ENCODE measurements at places on chromosomes 7 and 10. TPM values are rescaled to one million over a fixed set of nuclear protein-coding genes. Genes with fewer than 3 reads are reported as not detected.

TMEM176B gene
- 95.3 TPM for total RNA-seq

SRGN gene
- total RNA-seq: 363 TPM

ZNF804B gene
- not detected for total RNA-seq

KNDC1 gene
- 0.50 TPM for total RNA-seq

GPR15LG gene
- total RNA-seq: not detected

METTL27 gene
- total RNA-seq: 4.9 TPM

SLC26A5 gene
- not detected for total RNA-seq

CYP3A4 gene
- total RNA-seq: not detected

SLC29A3 gene
- total RNA-seq: 2.3 TPM

LRRD1 gene
- 0.17 TPM for total RNA-seq

VSTM4 gene
- 4.4 TPM for total RNA-seq

FAM25G gene
- total RNA-seq: not detected

C10orf90 gene
- 0.17 TPM for total RNA-seq

IGFBP1 gene
- total RNA-seq: not detected

SPDYE5 gene
- not detected for total RNA-seq

PTF1A gene
- not detected for total RNA-seq

GRCh38 chr10:68103261-68103878 is 5.9 kb upstream of the MYPN start:
- DNase-seq: no peak

- DNase-seq: no peak
Observed at GRCh38 chr7:55161154-55161687, 142.4 kb downstream of the EGFR start.

DNA sequence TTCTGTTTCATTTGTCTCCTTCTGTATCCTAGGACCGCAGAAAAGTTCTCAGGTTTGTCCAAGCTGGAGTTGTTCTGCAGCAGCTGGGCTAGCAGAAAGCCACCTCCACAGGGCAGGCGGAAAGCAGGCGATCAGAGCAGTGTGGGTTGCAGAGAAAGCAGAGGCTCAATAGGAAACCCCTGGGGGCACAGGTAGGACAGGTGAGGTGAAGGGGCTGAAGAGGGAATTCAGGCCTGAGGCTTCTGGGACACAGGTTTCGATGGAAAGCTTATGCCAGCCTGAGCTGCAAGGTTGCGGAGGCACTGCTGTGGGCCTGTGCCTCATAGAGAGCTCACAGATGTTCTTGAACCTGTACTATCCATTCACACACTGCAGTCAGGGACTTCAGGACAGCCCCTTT is 194.9 kb upstream of the TPK1 start:
- no peak for DNase-seq

- DNase-seq: peak; percentile 70
Observed at GRCh38 chr10:99693933-99694583, 34.7 kb downstream of the ENTPD7 start.

DNA sequence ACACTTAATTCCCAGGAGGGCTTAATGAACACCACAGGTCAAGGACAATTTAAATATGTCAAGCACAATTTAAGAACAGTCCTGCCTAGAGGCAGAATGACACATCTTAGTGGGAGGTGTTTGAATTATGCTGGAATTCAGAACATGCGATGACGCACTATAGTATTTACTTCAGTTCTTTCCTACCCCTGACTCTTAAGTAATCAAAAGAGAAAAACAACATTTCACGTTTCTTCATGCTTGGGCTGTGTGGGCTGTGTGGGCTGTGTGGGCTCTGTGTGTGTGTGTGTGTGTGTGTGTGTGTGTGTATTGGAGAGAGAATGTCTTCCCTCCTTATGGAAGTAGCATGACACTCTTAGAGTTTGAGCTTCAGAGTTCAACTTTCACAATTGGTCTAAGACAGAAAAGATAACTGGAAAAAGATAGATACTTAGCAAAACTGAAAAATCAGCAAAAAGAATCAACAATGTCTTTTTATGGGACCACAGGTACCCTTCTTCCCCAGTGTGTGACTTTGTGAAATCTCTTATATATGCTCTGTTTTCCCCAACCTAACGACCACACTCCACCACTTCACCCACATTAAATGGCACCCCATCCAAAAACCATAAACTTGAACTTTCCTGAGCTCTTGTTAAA is 33.7 kb upstream of the CABCOCO1 start:
- peak; percentile 92 for DNase-seq

GRCh38 chr10:106535304-106535953 is 629.1 kb downstream of the SORCS1 start:
- no peak for DNase-seq

GRCh38 chr7:110676785-110677184 is 414.1 kb upstream of the LRRN3 start:
- DNase-seq: no peak

DNA sequence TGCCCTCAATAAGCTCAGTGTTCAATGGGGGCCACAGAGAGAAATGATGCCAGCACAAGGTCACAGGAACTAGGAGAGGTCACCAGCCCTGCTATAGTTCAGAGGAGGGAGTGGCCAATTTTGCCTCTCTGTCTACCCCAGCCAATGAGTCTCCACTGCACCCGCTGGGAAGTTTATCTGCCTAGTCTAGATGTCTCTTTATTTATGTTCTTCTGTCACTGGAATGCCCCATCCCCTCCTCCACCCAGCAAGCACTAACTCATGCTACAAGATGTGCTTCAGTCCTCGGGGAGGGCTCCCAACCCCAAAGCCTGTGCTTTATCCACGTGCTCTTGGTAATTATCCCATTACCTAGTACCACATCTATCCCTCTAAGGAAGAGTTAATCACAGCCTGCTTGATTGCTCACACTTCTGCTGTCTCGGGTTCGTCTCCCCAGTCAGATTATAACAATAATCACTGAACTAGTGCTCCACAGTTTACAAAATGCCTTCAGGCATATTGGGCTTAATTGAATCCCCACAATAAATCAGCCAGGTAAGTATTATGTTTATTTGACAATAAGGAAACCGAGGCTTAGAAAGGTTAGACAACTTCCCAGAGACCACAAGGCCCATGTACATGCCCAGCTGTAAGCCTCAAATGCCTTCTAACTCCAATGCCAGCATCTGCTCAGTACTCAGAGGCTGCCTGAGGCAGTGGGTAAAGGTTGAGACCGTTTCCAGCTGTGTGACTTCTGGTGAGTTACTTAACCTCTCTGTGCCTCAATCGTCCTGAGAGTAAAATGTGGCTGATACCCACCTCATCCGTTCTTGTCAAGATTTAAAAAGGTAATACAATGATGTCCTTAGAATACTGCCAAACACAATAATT is 3.9 kb downstream of the HIP1 start:
- DNase-seq: peak; percentile 73

DNA sequence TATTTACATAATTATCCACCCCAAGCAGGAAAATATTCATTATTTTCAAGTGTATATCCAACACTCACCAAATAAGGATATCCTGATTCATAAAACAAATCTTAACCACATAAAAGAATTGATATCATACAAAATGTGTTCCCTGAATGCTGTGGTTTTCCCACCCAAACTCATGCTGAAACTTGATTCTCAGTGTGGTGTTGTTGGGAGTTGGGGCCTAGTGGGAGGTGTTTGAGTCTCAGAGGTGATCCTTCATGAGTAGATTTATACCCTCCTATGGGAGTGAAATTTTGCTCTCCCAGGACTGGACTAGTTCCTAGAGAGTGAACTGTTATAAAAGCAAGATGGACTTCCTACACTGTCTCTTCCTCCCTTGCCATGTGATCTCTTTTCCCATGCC is 1028.3 kb downstream of the SORCS1 start:
- no peak for DNase-seq

- DNase-seq: no peak
Observed at GRCh38 chr10:7538970-7539654, 127.7 kb downstream of the ITIH5 start.

DNA sequence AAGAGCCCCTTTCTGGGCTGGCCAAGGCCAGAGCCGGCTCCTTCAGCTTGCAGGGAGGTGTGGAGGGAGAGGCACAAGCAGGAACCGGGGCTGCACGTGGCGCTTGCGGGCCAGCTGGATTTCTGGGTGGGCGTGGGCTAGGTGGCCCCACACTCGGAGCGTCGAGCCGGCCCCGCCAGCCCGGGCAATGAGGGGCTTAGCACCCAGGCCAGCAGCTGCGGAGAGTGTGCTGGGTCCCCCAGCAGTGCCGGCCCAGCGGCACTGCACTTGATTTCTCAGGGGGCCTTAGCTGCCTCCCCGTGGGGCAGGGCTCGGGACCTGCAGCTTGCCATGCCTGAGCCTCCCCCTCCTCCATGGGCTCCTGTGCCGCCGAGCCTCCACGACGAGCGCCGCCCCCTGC is 48.1 kb downstream of the SH2D4B start:
- no peak for DNase-seq

GRCh38 chr7:81162771-81163525 is 244.1 kb upstream of the SEMA3C start:
- DNase-seq: no peak

GRCh38 chr10:110822035-110822711 is 49.6 kb upstream of the PDCD4 start:
- no peak for DNase-seq

GRCh38 chr7:71480791-71481190 is 348.8 kb downstream of the GALNT17 start:
- no peak for DNase-seq

DNA sequence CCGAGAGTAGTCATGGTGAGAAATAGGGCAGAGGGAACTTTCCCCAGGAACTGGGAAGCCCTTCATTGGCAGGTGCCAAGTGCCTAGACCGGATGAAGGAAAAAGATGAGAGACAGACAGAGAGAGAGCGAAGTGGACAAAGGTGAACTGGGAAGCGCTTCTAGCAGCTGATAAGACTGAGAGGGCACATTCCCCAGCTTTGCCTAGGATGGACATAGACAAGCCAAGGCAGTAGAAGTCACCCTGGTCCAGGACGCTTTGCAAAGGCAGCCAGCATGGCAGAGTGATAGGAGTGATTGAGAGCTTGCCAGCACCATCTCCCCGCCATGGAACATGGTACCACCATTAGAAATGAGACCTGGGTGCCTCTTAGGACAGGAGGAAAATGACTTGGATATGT is 372.8 kb upstream of the MGMT start:
- DNase-seq: no peak

GRCh38 chr7:2481195-2481594 is 5.0 kb upstream of the GRIFIN start:
- DNase-seq: no peak

GRCh38 chr10:77358656-77359055 is 279.0 kb downstream of the KCNMA1 start:
- no peak for DNase-seq

DNA sequence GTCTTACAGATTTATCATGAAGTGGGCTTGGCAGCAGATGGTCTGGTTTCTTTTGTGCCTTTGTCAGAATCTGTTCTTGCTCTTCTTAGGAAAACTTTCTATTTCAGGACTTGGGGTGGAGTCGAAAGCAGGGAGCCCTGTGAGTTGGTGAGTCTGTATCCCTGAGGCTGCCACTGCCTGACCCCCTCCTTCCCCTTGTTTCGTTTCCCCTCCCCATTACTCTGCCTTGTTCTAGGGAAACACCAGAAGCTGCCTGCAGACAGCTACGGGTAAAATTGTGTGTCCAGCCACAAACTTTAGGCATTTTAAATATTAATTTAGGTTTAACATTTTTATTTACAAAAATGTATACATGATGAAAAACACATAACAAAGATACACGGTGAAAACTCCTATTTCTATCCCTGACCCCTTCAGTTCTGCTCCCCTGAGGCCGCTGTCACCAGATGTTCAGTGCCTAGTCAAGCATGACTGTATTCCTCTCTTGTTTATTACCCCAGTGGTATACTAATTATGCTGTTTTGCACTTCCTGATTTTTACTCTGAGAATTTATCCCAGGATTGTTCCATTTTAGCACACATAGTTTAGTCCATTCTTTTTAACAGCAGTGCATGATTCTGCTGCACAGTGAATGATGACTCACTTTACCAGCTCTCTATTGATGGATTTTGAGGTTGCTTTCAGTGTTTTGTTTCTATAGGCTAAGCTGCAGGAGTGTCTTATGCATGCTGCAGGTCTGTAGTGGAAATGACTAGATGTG is 9.1 kb downstream of the TSPAN14 start:
- DNase-seq: peak; percentile 51

- peak; percentile 60 for DNase-seq
Observed at GRCh38 chr7:141356161-141356560, 195.0 kb upstream of the AGK start.

DNA sequence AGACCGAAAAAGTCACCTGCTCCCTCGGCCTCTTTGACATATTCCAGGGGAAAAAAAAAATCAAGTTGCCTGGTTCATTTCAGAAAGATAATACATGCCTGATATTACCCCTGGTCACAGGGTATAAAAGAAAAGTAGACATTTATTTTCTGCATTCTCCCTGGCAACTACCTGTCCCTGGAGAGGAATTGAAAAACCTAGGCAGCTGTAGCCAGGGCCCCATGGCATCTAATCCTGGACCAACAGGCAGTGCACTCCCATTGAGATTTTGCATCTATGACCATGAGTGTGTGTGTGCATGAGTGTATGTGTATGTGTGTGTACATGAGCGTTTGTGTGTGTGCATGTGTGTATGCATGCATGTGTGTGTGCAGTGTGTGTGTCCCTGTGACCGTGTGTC is 338.2 kb upstream of the PFKP start:
- no peak for DNase-seq

DNA sequence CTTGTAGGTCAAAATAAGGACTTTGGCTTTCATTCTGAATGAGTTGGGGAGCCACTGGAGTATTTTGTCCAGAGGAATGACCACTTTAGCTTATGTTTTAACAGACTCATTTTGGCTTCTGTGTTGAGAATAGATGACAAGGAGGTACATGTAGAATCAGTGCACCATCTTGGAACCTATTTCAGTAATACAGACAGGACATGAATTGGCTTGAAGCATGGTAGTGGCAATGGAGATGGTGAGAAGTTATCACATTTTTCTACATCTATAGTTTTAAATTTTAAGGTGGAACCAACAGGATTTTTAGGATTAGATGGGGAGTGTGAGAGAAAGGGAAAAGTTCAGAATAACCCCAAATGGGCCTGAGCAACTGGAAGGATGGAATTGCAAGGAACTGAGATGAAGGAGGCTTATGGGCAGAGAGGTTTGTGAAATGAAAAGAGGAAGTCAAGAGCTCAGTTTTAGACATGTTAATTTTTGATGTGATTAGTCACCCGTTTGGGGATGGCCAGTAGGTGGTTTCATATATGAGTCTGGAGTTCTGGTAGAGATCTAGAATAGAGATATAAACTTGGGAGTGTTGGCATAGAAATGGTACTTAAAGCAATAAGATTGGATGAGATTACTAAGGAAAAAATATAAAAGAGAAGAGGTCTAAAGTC is 89.2 kb upstream of the JAZF1 start:
- no peak for DNase-seq

Data from fibroblast of lung (primary cell).